ENCODE measurements at places on chromosomes 1 and 21.

DNA sequence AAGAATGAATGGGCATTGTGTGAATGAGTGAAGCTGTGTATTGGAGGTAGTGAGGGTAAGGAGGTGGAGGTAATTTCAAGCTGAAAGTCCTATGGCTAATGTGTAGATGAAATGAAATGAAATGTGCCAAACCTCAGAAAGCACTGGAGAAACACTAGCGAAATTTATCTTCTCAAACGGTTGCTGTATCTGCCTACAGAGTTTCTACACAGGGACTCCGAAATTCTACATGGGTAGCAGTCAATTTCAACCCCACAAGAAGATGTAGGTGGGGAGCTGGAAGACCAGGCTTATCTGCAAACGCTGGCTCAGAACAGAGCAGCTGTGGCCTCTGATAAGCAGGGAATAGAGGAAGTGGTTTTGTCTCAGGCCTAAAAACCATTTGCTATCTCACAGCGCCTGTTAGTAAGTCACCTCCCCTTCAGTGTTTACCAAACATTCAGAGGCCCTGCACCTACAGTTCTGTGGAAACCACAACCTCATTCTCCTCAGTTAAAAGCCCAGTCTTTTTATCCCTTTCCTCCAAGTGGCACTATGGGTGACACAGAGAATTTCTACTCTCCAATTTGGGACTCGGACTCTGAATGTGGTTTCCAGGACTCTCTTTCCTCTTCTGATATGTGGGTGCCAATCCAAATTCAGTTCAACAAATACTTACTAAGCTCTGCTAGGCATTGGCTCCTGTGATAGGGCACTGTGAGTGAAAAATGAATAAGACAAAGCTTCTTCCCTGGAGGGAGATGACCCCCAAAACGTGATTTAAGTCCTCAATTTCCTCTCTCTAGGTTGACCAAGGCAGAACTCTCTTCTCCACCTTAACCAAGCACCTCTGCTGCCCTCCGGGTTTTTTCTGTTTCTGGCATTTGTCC is 17.2 kb upstream of the SLAMF6 start:
- DNase-seq: no peak

DNA sequence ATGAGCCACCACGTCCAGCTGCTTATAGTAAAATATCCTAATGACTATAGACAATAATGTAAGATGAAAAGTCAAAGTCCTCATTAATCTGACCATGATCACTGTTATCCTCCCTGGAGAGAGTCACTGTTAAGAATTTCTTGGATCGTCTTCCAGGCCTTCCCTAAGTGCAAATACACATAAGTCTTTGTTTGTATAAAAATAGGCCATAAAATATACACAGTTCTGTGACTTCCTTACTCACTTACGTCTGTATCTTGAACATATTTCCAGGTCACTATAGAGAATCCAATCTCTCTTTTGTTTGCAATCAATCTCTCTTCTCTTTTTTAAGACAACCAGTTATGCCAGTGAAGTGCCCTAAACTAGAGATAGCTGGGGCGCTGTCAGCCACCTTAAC is 89.1 kb upstream of the LYST start:
- DNase-seq: no peak

GRCh38 chr1:25001125-25001915 is 71.2 kb upstream of the RUNX3 start:
- DNase-seq: no peak

- no peak for DNase-seq
Observed at GRCh38 chr21:17002594-17003257, 510.1 kb upstream of the CXADR start.

GRCh38 chr1:172647987-172648386 is 10.9 kb upstream of the FASLG start:
- DNase-seq: no peak

DNA sequence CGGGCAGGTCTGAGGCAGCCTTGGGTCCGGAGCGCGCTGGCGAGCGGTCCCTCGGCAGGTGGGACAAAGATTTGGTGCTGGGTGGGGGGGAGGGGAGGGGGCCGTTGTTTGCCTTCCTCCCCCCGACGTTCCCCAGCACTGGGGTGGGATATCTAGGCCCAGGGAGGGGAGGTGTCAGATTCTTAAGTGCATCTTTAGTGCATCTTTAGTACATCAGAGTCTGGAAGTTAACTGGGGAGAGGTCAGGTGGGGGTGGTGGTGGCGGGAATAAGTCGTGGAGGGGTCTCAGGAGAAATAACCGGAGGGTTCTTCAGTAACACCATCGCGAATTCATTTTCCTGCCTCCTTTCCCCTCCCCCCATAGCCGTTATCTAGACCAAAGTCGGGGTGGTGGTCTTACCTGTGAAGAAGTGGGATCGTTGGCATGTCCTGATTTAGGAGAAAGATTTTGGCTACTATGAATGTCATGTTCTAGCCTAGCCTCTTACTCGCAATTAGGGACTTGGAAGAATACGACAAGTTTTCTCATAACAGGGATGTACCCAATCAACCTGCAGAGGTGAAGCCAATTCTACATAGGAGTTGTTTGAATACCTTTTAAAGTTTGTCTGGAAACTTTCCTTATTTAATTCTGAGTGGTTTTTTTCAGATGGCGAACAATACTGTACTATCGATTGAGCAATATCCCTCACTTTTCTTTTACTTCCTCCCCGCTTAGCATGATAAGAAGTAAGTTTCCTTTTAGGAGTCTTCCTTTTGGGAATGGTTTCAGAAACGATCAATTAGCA is 886 bp downstream of the ZMYM4 start:
- DNase-seq: no peak

GRCh38 chr1:99546432-99547416 is 99.2 kb upstream of the PALMD start:
- DNase-seq: no peak

GRCh38 chr1:3774946-3775489 is 2.5 kb downstream of the SMIM1 start:
- DNase-seq: no peak

DNA sequence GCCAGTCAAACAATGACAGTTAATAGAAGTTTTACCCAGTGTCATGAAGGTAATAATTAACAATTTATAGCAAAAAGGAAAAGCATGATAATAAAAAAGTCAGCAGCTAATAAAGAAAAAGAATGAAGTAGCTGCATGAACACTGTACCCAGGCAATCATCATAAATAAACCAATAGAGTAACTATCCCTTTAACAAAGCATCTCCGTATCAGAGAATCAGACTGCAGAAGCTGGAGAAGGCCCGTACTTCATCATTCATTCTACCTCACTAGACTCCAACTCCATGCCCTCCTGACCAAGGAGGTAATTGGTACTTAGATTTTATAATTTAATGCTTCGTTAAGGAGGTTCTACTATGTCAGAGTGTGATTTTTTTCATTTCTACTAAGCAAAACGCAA is 140.5 kb downstream of the NEGR1 start:
- no peak for DNase-seq

DNA sequence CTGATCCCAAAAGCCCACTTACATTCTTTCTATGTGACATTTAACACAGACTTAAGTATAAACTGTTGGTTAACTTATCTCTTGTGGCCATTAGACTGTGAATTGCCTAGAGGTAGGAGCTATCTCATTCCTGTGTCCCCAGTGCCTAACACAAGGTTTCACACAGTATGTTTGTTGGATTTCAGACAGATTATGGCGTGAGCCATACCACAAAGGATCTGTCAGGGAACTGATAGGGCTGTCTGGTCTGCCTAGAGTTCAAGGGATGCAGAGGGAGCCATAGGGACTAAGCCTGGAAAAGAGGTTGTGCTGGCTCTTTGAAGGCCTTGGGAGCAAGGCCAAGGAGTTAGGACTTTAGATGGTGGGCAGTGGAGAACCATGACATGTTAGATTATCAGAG is 40.0 kb downstream of the MEF2D start:
- no peak for DNase-seq

DNA sequence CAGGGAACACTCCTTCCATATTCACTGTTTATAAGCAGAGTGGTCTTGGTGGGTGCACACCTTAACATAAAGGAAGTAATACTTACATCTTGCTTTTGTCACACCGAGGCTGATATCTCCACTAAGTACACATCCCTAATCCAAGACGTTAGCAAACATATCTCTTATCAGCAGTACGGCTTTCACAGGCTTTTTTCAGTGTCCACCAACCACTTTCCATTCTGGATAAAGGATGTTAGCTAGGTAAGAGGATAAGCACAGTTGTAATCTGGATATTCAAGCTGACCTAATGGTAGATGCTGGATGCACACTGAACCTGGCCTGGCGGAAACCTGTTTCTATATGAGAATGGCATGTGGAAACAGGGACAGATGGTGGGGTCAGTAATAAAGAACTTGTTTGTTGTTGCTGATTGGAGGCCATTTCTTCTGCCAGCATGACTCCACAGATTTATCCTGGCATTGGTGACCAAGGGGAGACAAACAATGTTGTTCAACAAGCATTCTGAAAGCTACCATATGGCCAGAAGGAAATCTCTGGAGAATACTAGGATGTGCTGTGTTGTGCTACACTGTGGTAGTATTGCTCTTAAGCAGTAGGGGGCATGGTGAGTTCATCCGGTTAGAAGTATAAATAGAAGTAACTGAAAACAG is 416.4 kb downstream of the PTBP2 start:
- no peak for DNase-seq

- no peak for DNase-seq
Observed at GRCh38 chr1:202034149-202034682, 23.8 kb downstream of the ELF3 start.

DNA sequence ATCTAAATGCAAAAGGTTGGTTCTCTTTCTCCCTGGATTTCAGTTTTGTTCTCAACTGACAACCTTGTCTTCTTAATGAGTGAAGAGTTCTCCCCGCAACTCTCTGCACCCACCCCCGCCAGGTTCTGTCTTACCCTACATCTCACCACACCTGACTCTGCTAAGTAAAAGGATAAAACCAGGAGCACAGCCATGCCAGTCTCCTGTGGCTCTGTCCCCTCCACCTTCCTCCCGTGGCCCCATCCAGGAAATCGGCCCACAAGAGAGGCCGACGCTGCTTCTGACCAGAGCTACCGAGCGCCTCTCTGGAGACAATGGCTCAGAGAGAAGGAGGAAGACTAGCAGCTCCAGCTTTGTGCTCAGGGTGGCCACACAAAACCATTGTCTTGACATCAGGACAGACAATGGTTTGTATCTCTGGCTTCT is 72.2 kb downstream of the PLEKHA6 start:
- DNase-seq: no peak

- no peak for DNase-seq
Observed at GRCh38 chr1:18725231-18725895, 94.7 kb downstream of the PAX7 start.

GRCh38 chr1:56437959-56438358 is 141.4 kb downstream of the PLPP3 start:
- DNase-seq: no peak

- DNase-seq: no peak
Observed at GRCh38 chr1:156014829-156015228, 5.9 kb downstream of the SSR2 start.

- no peak for DNase-seq
Observed at GRCh38 chr1:5415606-5416005, 576.6 kb downstream of the NPHP4 start.

DNA sequence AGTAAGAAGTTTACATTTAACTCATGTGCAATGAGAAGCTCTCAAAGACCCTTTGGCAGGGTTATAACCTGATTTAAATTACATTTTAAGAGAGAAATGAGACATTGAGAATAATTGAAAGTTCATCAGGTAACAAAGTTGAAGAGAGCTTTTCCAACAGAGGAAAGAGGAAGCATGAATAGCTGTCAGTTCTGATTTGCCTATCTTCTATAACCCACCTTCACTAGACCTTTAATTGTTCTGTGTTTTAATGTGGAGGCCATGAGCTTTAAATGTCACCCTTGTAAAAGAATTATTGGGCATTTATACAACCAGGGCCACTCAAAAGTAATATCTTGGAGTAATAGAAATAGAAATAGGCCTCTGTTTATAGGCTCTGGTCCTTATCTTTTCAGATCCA is 9.3 kb upstream of the FCRL1 start:
- DNase-seq: no peak

- DNase-seq: no peak
Observed at GRCh38 chr1:207026104-207026534, 6.4 kb downstream of the C1orf116 start.

DNA sequence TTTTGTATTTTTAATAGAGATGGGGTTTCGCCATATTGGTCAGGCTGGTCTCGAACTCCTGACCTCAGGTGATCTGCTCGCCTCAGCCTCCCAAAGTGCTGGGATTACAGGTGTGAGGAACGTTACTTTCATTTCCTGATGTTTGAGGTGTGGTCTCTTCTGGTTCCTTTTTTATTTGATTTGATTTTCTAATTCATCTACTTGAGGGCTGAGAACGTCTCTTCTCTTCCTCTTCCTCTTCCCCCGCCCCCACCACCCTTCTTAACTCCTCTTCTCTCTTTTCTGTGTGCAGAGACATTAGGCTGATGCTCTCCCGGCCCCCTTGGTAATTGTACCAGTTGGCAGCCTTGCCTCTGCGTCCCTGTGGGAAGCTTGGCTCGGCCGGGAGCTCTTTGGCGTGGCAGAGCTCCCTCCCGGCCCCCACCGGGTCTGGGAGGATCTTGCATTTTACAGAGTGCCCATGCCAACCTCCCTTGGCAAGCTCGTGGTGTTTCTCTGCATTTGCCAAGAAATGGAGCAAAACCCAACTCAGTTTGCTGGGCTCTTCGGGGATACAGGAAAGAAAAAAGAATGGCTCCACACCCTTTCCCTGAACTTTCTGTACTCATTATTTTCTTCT is 19.9 kb downstream of the CRYAA start:
- DNase-seq: no peak

GRCh38 chr1:108597041-108597440 is 37.1 kb downstream of the EEIG2 start:
- DNase-seq: no peak

DNA sequence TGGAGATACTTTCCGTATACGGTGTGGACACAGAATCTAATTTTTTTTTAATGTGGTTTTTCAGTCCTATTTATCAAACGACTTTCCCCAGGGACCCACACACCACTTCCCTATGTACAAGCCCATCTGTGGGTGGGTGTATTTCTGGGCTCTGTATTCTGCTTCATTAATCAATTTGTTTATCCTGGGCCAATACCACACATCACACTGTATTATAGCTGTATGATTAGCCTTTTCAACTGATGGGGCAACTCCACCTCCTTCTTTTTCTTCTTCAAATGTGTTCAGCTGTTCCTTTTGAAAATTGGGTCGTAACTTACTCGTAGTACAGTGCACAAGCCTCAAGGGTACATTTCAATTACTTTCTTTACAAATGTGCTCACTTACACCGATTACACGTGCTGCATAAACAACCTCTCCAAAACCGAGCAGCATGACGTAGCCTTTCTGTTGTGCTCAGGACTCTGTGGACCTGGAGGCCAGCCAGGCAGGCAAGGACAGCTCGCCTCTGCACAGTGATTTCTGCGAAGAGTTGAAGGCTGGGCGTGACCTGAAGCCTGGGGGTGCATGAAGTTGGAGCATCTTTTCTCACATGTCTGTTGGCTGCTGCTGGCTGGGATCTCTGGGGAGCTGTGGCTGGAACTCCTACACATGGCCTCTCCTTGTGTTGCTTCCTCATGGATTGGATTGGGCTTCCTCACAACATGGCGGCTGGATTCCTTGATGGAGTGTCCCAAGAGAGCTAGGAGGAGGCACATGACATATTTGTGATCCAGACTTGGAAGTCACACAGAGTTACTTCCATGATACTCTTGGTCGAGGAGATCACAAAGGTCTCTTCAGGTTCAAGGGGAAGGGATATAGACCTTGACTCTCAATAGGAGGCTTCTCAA is 126.5 kb downstream of the CRYAA start:
- DNase-seq: no peak

GRCh38 chr1:66298464-66298863 is 235.5 kb upstream of the SGIP1 start:
- no peak for DNase-seq

GRCh38 chr21:44293551-44294231 is 6.2 kb upstream of the PFKL start:
- DNase-seq: no peak
